ENCODE measurements at places on chromosomes 5 and 9.
A peak's percentile ranks its signal among the peaks of the same experiment; 100 is the strongest.

- DNase-seq: no peak
Measured at GRCh38 chr9:77013932-77014596, 5.4 kb upstream of the FOXB2 start.

- no peak for DNase-seq
Measured at GRCh38 chr9:4027606-4028005, 272.3 kb downstream of the GLIS3 start.

- peak; percentile 85 for DNase-seq
Measured at GRCh38 chr5:123807177-123807945, 295.4 kb downstream of the CSNK1G3 start.

DNA sequence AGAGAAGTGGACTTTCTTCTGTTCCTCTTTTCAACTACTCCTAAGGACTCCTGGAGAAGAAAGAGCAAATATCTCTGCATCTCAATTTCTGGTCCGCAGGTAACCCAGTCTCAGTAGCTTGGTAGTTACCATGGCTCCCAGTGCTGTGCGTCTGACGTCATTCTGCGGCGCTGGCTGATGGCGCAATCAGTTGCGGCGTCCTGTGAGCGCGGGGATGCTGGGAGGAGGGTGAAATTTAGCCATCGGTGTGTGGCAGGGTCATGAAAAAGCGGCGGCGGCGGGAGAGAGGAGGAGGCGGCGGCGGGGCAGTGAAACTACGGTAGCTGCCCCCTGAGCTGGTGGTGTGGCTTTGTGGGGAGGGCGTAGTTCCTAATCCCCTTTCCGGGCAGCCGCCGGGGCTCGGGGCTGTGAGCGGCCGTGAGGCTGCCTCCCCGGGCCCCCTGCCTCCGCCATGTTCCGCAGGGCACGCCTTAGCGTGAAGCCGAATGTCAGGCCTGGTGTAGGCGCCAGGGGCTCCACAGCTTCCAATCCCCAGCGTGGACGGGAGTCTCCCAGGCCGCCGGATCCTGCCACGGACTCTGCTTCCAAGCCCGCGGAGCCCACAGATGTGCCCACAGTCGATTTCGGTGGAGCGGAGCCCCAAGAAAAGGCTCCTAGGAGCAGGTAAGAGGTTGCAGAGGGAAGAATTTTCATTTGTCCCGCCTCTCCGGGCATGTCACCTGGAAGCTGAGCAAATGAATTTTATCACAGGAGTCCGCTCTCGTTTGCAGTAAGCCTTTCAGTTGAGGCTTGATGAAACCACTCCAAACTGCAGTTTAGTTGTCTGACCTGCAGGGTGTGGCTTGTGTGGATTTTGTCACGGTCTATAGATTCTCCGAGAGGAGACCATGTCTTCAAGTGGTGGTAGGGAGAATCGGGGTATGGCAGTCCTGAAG is at the start of gene BDP1:
TSS of gene BDP1 (plus strand) at position 225 of the 935 bp plus-strand sequence. CDS start at position 452, 227 bp downstream.
- peak; percentile 93 for DNase-seq

GRCh38 chr9:136683173-136683745 is 4.0 kb downstream of the AGPAT2 start:
- DNase-seq: no peak

DNA sequence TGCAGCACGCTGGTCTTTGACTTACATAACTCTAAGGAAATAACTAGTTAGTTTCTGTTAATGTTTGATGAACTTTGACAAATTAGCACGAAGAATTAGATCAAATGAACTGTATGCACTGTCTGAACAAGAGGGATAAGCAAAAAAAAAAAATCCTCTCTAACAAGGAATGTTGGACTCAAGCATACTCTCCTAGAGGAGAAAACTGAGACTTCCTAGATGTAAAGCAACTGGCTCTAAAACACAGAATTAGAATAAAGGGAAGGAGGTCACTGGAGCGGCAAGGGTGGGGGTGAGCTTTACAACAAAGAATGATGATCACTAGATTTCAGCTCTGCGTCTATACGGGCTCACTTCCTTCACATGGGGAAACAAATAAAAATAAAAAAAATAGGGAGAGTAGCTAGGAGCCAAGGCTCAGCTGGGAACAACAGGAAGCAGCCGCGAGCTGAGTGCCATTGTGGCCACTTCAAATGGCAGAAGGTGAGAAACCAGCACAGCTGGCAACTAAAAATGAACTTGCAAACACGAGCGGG is 48.7 kb upstream of the CEMIP2 start:
- no peak for DNase-seq

GRCh38 chr5:167402671-167403070 is 888.8 kb upstream of the WWC1 start:
- DNase-seq: peak; percentile 61

DNA sequence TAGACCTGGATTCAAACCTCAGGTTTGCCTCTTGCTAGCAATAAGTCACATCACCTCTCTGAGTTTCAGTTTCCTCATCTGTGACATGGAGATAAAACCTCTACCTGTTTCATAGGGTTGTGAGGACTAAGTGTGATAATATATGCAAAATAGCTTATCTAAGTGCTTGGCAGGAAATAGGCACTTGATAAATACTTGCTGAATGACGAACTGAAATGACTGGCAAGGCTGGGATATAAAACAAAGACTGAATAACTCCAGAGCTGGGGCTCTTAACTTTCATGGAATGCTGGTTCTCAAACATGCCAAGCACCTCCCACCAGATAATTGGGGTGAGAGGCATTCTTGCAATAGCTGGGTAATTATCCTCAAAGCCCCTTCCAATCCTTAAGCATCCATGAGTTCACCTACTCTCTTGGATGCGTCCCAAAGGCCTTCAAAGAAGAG is 87.6 kb downstream of the ADRB2 start:
- DNase-seq: peak; percentile 96

DNA sequence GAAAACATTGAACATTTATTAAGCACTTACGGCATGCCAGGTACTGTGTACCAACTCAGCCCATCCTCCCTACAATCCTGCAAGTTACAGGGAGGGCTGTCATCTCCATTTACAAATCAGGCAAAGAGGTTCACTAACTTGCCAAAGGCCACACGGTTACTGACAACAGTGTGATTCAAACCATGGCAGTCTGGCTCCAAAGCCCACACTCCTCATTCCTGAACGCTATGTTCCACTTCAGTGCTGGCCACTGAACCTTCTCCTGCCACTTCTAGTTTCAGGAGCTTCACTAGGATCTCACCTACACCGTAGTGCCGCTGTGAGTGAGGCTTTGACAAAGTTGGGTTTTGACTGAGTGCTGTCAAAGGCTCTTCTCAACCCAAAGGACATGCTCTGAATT is 7.2 kb upstream of the LIFR start:
- no peak for DNase-seq

GRCh38 chr9:83999141-83999918 is 18.7 kb downstream of the RMI1 start:
- DNase-seq: no peak

GRCh38 chr9:85645909-85646627 is 95.7 kb downstream of the AGTPBP1 start:
- no peak for DNase-seq

DNA sequence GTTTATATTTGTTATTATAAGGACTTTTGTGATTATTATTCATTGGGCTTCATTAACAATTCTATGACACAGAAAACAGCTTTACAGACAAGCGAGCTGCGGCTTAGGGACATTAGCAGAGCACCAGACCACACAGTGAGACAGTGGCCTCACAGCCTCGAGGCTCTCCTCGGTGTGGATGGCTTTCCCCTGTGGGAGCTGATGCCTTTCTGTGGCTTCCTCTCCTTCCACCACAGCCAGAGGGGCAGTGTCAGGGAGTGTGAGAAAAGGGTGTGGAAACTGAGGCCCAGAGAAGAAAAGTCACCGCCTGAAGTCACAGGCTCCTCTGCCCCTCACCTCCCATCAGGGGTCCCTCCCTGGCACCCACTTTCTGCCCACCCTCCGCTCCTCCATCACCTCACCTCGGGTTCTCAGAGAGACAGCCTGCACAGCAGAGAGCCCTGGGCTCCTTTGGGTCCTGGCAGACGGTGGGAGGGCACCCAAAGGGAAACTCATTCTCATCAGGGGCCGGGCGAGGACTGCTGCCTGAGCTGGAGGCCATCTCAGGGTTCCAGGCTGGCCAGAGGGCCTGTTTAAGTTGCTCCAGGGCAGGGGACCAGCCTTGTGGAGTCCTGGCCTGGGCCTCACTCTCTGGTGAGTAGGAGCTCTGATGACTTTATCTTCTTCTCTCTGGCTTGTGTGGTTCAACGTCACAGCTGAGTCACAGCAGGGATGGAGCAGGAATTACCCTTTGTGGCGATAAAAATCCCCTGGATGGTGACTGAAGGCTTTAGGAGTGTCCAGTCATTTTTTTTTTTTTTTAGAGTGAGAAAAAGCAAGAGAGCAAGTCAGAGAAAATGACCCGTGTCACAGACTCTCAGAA is 830 bp downstream of the TRAF1 start:
- peak; percentile 84 for DNase-seq

DNA sequence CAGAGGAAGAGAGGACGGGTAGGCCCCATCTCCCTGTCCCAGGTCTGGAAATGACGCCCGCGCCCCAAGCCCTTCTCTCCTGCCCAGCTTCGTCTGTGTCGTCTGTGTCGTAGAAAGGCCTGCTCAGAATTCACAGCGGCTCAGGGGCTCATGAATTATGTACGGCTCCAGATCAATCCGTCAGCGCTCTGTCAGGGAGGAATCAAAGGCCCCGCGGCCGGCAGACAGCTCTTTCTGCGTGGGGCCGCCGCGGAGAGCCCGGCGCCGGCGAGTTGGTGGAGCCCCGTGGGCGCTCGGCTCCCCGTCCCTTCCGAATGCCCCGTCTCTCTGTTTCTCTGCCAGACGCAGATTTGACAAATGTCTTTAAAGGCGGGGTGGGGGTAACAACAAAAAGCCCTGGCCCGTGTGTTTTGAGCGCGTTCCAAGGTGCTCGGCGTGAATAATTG is 83.8 kb upstream of the RAPGEF1 start:
- no peak for DNase-seq

- no peak for DNase-seq
Measured at GRCh38 chr5:167920589-167920988, 370.9 kb upstream of the WWC1 start.

DNA sequence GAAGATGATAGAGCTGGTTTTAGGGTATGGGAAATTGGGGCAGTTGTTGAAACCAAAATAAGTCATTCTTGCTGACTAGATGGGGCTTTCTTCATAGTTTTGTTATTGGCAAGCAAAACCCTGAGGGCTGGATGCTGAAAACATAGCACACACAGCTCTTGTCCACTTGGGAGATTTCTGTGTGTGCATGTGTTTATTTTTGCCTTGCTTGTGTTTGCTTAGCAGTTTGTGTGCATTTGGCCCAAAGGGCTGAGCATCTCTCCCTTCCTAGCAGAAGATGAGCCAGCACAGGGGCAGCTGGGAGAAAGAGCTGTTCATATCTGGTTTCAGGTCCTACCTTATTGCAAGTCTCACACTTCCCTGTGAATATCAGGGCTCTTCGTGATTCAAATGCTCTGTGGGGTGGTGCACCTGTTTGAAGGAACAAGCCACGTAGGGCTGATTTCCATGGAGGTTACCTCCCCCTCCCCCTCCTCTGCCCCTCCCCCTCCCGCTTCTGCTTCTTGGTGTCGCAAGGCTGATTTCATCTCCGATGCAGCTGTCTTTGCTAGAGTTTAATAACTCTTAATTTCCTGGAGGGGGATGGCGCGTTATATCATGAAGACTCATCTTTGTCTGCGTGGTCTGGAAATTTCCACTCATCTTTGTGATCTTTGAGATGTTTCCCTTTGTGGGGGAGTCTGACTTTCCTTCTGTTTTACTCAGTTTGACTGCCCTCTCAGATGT is 296.5 kb downstream of the ARHGAP26 start:
- DNase-seq: peak; percentile 39

DNA sequence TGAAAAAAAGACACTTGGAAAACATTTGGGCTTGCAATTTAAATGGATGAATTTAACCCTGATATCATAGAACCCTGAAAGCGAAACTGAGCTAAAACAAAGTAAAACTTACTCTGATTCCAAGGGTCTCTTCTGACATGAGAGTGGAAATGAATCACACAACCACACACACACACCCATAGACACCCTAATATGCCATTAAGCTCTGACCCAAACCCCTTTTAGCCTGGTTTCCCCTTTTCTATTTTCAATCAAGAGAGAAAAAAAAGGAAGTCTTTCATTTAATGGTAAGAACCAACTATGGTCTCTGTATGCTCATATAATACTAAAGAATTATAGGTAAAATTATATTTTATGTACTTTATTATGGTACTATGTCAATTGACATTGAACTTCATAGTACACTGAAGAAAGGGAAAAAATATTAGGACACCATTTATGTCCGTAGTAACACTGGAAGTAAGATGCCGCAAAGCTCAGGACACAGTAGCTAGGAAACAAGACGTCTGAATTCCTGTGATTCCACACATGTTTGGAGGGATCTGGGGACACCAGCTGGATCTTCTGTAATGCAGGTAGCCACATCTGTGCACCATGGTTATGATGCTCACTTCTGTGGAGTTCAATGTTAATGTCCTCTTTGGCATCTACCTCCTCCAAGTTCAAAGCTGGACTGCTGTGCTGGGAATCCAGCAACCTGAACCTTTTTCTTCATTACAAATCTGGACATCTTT is 95.8 kb downstream of the PCSK1 start:
- no peak for DNase-seq

DNA sequence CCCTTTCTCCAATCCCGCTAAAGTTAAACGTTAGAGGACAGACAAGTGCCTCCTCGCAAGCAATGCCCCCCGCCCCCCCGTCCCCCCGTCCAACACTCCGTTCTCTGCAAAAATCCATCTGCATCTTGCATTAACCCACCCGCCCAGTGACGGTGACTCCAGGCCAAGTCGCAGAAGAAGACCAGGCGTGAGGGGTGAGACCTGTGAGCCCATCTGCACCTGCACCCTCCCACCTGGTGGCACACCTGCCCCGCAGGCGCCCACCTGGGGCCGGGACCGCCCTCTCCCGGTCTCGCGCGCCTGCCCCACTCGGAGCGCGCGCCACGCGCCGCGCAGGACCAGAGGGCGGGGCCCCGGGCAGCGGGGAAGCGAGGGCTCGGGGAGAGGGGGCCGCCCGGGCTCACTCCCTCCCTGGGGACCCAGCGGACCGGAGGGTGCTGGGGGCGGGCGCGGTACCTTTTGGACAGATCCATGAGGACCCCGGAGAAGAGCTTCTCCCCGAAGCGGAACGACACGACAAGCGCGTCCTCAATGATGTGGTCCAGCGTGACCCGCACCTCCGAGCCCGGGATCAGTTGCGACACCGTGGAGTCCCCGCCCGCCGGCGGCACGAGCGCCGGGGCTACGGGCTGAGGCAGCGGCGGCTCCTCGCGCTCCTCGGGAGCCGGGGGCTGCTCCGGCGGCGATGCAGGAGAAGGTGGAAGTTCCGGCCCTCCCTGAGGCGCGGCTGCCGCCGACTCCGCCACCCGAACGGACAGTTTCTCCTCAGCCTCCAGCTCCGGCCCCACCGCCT is 705 bp downstream of the PWWP2A start:
- no peak for DNase-seq

DNA sequence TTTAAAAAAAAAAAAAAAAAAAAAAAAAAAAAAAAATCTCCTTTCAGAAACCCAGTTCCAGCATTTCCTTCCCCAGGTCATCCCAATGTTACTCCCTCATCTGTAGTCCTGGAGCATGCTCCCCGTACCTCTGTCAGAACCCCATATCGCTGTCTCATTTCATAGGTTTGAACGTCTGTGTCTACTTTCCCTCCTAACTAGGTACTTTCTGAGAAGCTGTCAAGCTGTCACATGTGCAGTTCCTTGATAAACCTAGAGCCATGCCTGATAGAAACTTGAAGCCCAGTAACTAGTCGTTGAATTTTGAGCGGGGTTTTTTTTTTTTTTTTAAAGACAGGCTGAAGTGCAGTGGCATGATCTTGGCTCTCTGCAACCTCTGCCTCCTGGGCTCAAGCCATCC is 15.6 kb downstream of the EXOSC3 start:
- DNase-seq: no peak

Data from fibroblast of skin of abdomen (primary cell).